ENCODE measurements at places on chromosomes 2 and 18.

DNA sequence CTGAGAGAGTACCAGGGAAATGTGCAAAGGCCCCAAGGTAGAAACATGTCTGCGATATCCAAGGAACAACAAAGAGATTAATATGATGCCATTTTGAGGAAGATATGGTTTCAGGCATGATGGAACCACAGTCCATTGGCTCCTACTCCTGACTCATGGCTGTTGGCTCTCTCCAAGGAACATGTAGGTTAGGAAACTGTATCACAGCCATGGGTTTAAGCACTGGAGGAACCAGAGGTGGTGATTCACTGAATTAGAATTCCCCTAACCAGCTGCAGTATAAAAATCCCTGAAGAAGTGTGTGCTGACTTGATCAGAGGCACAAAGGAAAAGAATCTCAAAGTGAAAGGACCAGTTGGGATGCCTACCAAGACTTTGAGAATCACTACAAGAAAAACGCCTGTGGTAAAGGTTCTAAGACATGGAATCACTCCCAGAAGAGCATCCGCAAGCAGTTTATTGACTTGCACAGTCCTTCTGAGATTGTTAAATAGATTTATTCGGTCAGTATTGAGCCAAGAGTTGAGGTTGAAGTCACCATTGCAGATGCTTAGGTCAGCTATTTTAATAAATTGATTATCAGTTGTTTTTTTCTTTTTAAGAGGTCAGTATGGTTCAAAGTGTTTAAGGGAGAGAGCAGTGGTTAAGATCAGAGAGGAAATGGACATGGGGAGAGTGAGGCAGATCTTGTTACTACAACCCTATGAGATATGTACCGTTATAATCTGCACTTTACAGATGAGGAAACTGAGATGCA, 110.7 kb upstream of the OTX1 start:
- no peak for DNase-seq

GRCh38 chr18:27184115-27185024, 738 bp downstream of the CHST9 start:
- peak; percentile 11 for DNase-seq

DNA sequence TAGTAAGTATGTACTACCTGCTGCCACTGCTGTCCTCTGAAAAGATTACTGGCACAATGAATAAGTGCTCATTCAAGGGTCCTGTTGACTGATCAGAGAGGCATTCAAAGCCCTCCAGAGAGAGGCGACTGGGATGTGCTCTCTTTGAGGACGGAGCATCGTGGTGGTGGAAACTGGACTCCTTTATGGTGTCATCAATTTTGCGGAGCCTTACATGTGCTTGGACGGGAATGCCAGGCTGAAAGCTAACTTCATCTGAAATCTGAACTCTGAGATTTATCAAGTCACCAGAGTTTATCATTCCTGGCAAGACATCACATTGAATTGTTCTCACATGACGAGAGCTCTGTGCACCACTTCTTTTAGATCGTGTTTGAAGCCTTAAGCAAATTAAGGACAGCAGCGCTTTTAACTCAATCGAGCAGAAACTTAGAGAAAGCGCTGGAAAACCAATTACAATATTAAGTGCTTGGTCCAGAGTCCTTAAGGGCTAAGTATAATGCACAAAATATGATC, 138.3 kb downstream of the NCK2 start:
- DNase-seq, result no peak

DNA sequence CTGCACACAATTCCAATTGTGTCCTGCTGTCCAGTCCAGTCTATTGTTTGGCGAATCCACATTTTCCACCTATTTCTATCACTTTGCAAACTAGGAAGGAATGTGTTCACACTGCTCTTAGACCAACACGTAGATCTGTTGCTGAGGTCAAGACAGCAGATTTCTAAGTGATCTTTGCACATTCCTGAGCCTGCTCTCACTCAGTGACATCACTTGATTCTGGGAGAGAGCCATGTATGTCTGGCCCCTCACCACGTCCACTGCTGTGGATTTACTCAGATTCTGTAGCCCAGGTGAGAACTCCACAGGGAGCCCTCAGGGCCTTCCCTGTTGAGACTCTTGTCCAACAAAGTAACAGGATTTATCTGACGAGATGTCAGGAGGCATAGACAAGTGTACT, 317.2 kb downstream of the TSN start:
- no peak for DNase-seq

- DNase-seq, result no peak
These were observed 3.9 kb downstream of the HOXD1 start for GRCh38 chr2:176192351-176192750.

- no peak for DNase-seq
These were observed 65.6 kb downstream of the SH3BP4 start for GRCh38 chr2:235017441-235017840.

DNA sequence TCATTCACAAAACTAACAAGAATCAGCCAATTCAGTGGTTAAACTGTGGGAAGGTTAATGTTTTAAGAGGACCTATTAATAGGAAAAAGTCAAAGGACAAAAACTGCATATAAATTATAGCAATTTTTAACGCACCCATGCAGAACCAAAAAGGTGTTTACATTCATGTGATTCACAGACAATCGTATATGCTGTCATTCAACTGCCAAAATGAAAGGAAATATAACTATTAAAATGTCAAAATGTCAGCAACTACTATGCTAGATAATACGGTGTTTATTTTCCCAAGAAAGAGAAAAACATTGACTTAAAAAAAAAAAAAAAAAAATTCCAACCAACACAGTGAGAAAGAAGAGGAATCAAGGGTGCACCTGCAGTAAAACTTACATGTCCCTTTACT, 48.5 kb downstream of the DYM start:
- DNase-seq, result no peak

DNA sequence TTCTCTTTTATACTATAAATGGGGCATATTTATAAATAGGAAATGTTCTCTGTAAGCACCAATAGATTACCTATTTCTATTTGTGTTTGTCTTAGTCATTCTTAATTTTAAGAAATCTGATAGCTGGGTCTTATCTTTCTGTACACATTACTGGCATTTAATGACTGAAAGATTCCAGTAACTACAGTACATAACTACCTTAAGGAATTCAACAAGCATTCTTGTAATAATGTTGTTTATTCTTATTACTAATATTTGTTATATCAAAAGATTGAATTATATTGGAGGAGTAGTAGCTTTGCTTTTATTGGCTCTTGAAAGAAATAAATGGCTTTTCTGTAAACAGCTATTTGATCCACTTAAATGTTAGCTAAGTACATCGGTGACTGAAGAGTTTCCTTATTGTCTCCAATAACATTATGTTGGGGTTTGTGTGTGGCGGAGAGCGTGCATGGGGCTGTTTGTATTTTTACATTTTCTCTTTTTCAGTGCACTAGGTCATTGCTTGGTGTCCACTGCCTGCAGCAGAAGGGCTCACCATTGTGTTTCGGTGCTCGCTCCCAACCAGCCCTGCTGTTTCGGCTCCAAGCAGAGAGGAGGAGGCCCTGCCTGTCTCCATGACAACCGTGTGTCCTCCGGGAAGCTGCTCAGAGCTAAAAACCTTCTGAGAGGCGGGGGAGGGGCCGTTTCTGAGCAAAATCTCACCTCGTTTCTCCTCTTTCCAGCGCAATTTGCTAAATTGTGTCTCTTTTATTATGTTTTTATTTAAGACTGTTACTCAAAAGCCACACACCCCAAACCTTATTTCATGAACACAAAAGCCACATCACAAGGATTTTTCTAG, 112.5 kb upstream of the SLC38A11 start:
- no peak for DNase-seq

- no peak for DNase-seq
These were observed 115.4 kb downstream of the KYNU start for GRCh38 chr2:142992840-142993239.

GRCh38 chr2:235752846-235753245, 259.0 kb downstream of the AGAP1 start:
- no peak for DNase-seq

GRCh38 chr18:74880706-74881278, 283.1 kb downstream of the ZNF407 start:
- no peak for DNase-seq

DNA sequence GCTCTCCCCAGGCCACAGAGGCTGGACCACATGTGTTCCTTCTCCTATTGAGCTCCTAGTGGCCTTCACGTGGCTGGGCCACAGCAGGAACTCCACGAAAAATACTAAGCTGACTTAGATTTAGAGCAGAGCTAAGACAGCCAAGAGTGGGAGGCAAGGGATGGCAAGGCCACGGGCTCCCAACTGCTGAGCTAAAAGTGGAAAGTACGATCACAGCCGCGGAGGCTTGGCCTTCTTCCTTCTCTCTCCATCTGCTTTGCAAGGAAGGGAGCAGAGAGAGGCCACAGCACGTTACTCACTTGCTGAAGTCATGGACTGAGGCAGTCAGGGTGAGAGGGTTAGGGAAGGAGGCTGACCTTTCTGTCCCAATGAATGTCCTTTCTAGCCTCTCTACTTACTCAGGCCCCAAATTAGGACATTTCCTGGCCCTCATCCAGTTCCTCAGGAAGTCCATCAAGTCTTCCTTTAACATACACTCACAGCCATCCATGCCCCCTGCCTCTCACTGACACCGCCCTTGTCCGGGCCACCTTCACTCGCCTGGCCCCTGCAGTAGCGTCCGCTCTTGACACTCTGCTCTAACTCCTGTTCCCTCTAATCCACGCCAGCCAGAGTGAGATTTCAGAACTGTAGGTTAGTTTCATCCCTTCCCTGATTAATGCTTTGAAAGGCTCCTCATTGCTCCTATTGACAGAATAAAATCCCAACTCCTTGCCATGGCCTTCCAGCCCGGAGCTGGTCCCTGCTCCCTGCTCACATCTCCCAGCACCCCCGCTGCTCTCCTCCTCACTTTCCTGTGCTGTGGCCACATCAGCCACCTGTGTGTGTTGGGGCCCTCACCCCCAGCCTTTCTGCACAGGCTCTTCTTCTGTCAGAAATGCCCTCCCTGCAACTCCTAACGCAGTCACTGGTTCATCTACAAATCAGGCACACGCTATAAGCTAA, 204.2 kb downstream of the CYP26B1 start:
- DNase-seq, result no peak

- DNase-seq, result no peak
These were observed 170.5 kb upstream of the KCNJ3 start for GRCh38 chr2:154527962-154528361.

- DNase-seq, result no peak
These were observed 47.9 kb upstream of the CCDC150 start for GRCh38 chr2:196591621-196592022.

- peak; percentile 18 for DNase-seq
These were observed 579 bp upstream of the EMX1 start for GRCh38 chr2:72916743-72917137.

- DNase-seq, result no peak
These were observed 452.1 kb downstream of the TMX3 start for GRCh38 chr18:68262690-68263294.

- no peak for DNase-seq
These were observed 304.5 kb downstream of the NDUFA10 start for GRCh38 chr2:239720361-239721360.

GRCh38 chr2:36459725-36460137, 104.2 kb downstream of the CRIM1 start:
- no peak for DNase-seq

DNA sequence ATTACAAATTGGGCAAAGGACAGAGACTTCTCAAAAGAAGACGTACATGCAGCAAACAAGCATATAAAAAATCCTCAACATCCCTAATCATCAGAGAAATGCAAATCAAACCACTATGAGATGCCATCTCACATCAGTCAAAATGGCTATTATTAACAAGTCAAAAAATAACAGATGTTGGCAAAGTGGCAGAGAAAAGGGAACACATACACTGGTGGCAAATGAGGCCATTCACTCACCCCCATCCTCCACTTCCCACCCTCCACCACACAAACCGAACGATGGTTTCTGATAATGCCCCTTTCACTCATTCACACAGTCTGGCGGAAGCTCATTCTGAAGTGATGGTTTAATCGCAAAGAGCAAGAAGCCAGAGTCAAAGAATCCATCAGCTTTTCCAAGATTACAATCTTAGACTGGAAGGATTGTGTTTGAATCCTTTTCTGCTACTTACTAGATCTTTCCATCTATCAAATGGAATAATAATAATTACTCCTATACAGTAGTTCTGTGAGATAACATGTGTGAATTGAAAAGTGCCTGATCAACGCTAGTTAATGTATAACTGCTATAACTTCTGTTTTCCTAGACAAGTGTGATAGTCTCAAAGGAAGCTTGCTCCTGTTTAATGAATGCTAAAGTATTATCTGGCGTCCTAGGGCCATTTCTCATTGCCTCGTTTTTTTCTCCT, 16.9 kb upstream of the CD28 start:
- no peak for DNase-seq

- no peak for DNase-seq
These were observed 33.7 kb downstream of the FASTKD2 start for GRCh38 chr2:206799083-206799482.

- DNase-seq, result peak; percentile 45
These were observed 48.1 kb downstream of the TMEM185B start for GRCh38 chr2:120174963-120175581.

DNA sequence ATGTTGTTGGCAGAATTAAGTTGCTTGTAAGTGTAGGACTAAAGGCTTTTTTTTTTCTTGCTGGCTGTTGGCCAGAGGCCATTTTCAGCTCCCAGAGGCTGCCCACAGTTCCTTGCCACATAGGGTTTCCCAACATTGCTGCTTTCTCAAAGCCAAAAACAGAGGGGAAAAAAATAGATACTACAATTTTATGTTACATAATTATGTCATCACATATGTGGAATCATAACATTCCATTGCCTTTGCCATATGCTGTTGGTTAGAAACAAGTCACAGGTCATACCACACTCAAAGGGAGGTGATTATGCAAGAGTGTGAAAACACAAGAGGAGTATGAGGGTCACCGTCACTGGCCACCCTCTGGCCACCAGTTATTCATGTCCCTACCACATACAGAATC, 154.5 kb downstream of the RTN4 start:
- DNase-seq, result no peak

DNA sequence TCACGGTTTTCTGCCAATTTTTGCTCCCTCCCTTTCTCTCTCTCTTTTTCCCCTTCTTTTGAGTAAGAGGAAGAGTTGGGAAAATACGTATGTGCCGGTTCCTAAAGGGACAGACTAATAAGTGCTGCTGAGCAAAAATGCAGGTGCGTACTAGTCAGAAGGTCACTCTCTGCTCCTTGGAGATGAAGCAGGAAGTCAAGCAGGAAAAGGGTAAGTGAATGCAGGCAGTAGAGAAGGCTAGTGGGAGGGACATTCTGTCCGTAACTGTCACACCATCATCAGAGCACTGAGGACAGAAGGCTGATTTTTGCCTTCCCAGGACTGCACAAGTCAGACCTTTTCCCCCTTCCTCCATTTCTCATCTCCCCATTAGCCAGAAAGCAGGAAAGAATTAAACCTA, 105.7 kb downstream of the CDH2 start:
- no peak for DNase-seq

DNA sequence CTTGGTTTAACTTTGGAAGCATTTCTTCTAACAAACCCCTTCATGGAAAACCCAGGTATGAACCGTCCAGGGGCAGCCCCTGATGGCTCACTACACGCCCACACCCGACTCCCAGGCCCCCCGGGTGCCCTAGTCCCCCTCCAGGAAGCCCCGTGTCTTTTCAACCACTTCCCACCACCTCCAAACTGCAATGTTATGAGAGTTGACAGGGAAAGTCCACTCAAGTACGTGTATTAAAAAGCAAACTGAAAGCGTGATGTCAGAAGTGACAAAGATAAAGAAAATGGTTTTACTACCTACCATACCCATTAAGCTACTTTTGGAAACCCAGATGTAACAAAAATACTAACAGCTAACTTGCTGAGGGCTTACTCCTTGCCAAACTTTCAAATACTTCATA, 51.5 kb downstream of the L3MBTL4 start:
- DNase-seq, result no peak
